Mammary epithelial cell (primary cell): ENCODE measurements at places on chromosomes 7 and 10.

GRCh38 chr10:103497161-103497915 lies 3.8 kb downstream of the NEURL1 start:
- DNase-seq = no peak

DNA sequence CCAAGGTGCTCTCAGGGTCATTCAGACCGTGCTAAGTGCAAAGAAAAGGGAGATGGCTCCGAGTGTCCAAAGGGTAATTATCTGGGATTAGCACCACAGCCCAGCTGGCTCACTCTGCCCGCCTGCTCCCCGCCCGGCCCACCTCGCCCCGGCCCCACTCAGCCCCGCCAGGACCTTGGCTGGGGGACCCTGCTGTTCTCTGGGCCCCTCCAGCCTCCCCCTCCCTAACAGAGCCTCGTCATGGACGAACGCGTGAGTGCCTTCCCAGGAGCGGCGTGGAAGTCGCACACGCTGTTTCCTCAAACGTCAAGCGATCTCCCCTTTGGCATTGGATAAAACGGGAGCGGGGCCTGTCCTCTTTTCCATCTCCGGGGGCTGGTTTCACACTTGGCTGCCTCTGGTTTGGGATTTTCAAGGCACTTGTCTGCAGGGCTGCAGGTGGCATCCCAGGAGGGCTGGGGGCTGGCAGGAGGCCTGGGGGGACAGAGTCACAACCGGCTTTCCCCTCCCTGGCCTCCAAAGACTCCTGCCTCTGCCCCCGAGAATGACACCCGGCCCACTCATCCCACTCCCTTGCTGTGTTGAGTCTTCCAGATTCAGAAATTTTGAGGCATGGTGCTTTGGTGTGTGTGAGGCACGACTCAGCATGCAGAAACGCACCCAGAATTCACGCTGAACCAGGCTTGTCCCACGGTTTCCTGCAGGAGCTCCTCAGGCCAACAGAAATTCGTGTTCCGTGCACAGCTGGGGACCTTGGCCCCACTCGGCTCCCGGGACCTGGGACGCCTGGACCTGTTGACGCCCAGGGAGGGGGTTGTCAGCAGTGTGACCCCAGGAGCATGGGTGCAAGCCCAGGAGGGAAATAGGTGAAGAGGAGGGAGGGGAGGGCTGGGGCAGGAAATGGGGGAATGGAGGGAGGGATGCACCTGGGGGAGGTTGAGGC lies 110.0 kb downstream of the PDGFA start:
- DNase-seq = no peak

DNA sequence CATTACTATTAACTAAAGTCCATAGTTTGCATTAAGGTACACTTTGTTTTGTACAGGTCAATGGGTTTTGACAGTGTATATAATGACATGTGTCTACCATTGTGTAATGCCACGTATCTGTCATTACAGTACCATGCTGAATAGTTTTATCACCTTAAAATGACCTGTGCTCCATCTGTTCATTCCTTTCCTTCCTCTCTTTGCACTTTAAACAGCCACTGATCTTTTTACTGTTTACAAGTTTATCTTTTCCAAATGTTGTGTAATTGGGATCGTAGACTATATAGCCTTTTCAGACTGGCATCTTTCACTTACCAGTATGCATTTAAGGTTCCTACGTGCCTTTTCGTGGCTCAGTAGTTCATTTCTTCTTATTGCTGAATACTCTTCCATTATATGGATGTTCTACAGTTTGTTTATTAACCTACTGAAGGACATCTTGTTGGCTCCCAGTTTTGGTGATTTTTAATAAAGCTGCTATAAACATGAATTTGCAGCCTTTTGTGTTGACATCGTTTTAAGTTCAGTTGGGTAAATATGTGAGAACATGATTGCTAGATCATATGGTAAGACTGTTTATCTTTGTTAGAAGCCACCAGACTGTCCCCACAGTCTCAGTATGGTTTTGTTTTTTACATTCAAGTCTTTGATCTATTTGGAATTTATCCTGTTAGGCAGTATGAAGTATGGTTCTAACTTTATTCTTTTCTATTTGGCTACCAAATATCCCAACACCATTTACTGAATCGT lies 24.7 kb downstream of the STAM start:
- no peak for DNase-seq

GRCh38 chr10:104824380-104825006 lies 183.4 kb downstream of the SORCS3 start:
- DNase-seq = peak; percentile 39

DNA sequence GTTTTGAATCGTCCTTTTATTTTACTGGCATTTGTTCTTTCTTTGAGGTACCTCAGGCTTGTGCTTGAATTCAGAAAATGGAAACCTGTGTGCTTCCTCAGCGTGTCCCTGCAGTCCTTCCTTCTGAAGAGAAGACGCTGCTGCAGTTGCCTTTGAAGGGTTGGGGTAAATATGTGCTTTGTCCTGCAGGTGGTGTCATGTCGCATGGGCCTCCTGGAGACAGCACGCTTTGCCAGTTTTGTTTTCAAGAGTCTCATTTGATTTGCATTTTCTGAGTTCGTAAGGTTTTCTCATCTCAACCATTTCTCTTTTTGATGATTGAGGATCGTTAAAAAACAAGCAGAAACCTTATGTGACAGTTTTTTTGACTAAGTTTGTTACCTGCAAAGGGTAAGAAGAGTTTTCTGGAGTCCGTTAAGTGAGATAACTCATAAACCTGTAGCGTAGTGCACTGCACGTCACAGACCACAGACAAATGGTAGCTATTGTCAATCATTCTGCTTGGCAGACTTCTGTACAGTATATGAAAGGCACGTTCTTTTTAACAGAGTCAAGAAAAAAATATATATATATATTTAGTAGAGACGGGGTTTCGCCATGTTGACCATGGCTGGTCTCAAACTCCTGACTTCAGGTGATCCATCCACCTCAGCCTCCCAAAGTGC lies 57.0 kb downstream of the CDC123 start:
- DNase-seq = no peak

GRCh38 chr10:130377986-130378540 lies 241.9 kb downstream of the GLRX3 start:
- no peak for DNase-seq

DNA sequence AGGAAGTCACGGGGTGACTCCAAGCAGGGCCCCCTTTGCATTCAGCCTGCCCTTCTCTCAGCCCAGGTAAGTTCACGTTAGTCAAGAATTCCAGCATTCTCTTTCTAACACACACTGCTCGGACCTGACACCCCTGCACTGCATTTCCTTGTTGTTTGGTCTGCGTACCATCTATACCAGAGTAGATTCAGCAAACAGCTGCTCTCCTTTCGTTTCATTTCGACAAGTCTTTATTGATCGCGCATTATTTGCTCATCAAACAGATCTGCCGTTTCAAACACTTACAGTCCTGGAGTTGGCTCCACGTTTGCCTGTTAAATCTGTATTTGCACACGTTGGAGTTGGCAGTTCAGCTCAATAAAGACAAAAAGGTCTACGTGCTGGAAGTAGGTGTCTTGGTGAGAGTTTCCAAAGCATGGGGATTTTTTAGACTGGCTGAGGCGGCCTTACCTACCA lies 495.1 kb downstream of the RPS24 start:
- no peak for DNase-seq

DNA sequence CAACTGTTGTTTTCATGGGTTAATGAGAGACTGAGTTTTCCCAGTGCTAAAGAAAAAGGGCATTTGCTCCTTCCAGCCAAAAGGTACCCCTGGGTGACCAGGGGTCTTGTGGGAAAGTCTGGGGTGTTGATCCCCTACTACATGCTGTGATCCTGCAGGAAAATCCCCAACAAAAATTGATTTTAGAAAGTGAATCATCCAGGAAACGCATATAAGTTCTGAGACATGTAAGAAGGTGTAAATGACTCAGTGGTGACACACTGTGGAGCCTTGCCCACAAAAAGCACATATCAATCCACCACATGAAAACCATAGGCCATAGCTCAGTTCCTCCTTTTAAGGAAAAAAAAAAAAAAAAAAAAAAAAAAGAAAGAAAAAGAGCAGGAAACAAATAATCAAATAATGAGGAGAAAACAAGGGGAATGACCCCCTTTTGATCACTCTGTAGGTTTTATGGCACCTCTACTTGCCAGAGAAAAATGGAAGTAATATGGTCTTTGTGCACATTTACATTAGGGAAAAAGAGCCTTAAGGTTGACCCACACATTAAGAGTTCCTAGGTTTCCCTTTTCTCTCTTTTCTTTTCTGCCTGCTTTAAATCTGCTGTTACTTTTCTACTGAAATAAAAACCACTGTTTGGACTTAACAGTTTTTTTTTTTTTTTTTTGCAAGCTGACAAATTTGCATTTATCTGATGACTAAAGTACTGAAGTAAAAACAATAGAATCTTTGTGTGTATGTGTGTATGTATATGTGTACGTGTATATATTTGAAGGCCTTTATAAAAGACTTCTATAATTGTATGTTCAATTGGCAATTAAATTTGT lies 386.0 kb downstream of the KIF20B start:
- DNase-seq = peak; percentile 87

- no peak for DNase-seq
Measured at GRCh38 chr10:51106311-51106945, 32.1 kb downstream of the PRKG1 start.

- no peak for DNase-seq
Measured at GRCh38 chr10:102314801-102315200, 69.5 kb downstream of the GBF1 start.

GRCh38 chr7:83413831-83414230 lies 235.1 kb downstream of the SEMA3E start:
- no peak for DNase-seq

GRCh38 chr7:129176916-129177710 lies 11.3 kb upstream of the SMO start:
- DNase-seq = no peak

GRCh38 chr10:71068861-71069271 lies 143.5 kb upstream of the UNC5B start:
- DNase-seq = peak; percentile 78

DNA sequence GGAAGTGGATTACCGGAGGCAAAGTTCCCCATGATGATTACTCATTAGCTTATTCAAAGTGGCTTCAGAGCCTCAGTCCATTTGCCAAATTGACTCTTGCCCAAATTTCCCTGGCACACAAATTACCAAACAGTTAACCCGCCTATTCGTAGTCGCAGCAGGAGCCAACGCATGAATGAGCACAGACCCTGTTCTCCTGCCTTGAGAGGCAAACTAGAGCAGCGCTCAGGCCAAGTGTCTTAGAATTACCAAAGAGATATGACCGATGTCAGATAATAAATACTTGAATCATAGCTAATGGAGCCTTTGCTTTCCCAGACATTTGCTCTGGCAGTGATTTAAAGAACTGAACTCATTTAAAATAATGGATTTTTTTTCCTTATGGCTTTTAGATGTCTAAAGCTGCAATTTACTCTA lies 64.9 kb downstream of the CTTNBP2 start:
- DNase-seq = no peak
